ENCODE measurements at places on chromosomes 6 and 20. TPM values are rescaled to one million over a fixed set of nuclear protein-coding genes. Genes with fewer than 3 reads are reported as not detected.

DNA sequence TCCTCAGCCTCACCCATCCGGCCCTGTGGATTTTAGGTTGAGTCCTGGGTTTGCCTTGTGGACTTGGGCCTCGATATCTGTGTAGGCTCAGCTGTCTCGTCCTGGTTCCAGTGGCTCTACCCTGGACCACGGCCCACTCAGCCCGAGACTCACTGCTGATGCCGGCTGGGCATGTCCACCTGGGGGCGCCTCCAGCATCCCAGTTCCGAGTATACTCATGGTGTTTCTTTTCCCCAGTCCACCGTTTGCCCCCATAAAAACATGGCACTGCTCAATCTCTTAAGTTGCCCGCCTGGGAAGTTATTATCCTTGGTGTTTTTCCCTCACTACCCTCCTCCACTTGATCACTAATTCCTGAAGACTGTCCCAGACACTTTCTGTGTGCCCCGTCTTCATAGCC is 99.1 kb downstream of the ARID1B start:
- no peak for DNase-seq

BPIFB2 gene
- not detected for total RNA-seq

TLDC2 gene
- 3.9 TPM for total RNA-seq

- DNase-seq, result no peak
These were observed 284.1 kb upstream of the TAB2 start for GRCh38 chr6:149033454-149033853.

DNA sequence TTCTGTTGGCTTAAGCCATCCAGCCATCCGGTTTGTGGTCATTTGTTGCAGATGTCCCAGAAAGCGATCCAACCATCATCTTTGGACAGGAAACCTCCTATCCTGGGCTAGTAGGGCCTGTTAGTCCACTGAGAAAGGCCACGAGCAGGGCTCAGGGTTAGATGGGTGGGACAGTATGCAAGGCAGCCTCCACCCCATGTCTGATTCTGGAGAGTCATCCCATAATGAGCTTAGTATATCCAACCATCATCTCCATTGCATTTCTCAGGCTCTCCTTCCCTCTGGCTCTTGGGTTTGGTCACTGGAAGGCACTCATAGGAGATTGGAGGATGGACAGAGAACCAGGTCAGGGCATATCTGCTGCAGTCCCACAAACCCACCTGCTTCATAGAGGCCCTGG is 117.8 kb downstream of the LRFN2 start:
- DNase-seq, result no peak

DBNDD2 gene
- total RNA-seq, result 11.8 TPM

GRCh38 chr20:38658879-38659596 is 57.4 kb downstream of the ARHGAP40 start:
- DNase-seq, result no peak

TENT5A gene
- 99.0 TPM for total RNA-seq

DNA sequence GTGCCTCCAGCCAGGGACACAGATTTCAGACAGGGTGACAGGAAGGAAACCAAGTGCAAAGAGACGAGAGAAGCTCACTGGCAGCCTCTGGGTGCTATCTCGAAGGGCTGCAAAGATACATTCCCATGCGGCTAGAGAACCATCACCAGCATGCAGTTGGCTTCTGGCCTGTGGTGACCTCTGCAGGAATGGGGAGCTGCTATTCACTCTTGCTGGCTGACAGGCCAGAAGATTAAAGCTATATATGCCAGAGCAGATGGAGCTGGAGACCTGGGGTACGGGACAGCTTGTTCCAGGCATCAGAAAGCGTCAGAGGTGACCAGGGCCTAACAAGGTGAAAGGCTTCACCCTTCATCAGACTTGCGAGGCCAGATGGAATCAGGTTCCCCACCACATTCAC is 20.0 kb downstream of the MAP1LC3A start:
- no peak for DNase-seq

- DNase-seq, result no peak
These were observed 217.3 kb downstream of the ARID1B start for GRCh38 chr6:156994215-156995076.

DNA sequence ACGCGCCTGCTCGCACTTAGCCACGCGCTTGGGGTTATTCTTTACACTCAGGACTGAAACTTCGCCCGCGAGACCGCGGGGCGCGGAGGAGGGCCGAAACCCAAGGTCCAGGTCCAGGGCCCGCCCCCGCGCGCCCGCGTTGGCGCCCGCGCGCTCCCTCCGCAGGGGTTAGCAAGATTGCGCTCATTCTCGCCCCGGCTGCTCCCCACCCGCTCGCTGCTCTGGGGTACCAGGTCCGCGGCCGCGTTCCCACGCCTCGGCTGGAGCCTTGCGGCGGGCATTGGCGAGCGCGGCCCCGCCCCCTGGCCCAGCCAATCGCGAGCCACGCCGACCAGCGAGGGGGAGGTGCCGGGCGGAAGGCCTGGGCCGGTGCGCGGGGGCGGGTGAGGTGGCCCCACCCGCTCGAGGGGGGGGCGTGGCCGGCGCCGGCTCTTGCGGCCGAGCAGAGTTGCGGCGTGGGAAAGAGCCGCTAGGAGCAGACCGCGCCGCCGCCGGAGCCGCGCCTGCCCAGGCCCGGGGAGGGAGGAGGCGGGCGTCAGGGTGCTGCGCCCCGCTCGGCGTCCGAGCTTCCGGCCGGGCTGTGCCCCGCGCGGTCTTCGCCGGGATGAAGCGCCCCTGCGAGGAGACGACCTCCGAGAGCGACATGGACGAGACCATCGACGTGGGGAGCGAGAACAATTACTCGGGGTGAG is at the start of gene HEY2:
Gene HEY2 (plus strand): TSS at position 460 of the 692 bp plus-strand sequence. CDS start 145 bp downstream, at position 605.
- peak; percentile 96 for DNase-seq

MAP3K5 gene
- 10.6 TPM for total RNA-seq

- DNase-seq, result no peak
These were observed 130.6 kb upstream of the PHACTR3 start for GRCh38 chr20:59473742-59474141.

ZNF165 gene
- 0.96 TPM for total RNA-seq

DNA sequence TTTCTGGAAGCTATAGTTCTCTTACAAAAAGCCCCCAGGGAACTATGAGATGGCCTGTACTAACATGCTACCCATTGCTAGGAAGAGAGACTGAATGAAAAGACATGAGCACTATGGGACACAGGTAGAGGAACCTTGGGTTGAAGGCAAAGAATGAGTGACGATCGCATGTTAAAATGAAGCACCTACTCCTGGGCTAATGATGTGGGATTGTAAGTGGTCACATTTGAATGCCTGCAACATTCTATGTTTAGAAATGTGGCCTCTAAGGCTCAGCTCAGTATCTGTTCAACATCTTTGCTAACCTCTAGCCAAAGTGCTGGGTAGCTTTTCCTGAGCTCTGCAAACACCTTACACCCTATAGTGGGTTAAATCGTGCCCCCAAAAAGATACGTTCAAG is 5.2 kb upstream of the ZC3H12D start:
- no peak for DNase-seq

DNA sequence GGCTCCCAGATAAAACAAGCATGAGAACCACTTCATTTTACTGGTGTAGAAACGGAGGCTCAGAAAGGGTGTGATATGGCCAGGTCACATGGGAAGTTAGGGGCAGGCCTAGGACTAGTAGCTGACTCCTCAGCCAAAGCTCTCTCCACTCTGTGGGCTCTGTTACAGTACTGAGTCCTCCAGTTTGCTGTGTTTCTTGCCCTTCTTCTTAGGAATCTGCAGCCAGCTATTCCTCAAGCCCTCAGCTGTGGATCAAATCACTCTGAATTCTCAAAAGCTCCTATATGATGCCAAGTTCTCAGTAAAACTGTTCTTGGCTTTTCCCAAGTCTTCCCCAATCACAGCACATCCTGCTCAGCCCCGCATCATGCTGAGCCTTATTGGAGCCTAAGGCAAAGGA is 42.5 kb upstream of the ADGRF1 start:
- DNase-seq, result peak; percentile 60

TAGAP gene
- 3.6 TPM for total RNA-seq

DNA sequence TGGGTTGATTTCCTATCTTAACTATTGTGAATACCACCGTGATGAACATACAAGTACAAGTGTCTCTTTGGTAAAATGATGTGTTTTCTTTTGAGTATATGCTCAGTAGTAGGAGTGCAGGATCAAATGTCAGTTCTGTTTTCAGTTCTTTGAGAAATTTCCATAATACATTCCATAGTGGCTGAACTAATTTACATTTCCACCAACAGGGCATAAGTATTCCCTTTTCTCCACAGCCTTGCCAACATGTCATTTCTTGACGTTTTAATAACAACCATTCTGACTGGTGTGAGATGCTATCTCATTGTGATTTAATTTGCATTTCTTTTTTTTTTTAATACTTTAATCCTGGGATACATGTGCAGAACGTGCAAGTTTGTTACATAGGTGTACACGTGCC is 268.8 kb downstream of the CENPW start:
- DNase-seq, result no peak

GRCh38 chr6:138977242-138977641 is 10.8 kb downstream of the REPS1 start:
- no peak for DNase-seq

GFOD1 gene
- total RNA-seq, result 5.5 TPM

- DNase-seq, result no peak
These were observed 165.6 kb downstream of the ALDH8A1 start for GRCh38 chr6:134784336-134784735.

OVOL2 gene
- not detected for total RNA-seq

- no peak for DNase-seq
These were observed 920 bp downstream of the ZBTB12 start for GRCh38 chr6:31900917-31901414.

- DNase-seq, result no peak
These were observed 598 bp downstream of the TBP start for GRCh38 chr6:170554796-170555137.

NRSN1 gene
- 6.5 TPM for total RNA-seq

ITPA gene
- total RNA-seq, result 7.2 TPM

DNA sequence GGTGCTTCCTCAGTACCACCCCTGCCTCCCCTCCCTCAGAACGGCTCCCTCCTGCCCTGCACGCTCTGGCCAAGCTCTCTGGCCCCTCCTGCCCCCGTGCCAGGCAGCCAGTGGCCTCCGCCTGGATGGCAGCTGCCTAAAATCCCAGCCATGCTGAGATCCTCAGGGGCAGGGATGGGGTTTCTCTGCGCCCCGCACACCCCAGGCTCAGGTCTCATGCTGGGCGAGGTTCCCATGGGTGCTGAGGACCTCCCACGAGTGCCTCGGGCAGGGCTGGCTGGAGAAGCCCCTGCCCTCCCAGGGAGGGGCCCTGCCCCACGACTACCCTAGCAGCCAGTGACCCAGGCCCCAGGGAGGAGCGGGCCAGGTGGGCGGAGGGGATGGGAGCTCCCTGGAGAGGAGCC is 2.7 kb downstream of the PTK6 start:
- no peak for DNase-seq

DNA sequence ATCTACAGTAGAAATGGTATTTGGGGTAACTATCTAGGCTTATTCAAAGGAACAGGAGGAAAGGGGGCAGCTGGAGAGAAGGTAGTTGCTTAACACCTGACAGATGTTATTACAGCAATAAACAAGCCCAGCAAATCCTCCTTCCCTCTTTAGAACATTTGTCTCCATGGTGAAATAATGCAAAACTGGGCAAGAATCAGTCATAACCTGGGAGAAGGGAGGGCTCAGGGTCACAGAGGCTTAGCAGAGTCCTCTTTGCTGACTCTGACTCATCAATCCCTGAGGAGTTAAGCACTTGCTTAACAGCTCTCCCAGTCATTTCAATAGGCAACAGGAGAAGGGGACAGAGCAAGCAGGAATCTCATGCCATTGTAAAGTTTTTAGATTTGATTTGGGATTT is 230.3 kb downstream of the IBTK start:
- peak; percentile 42 for DNase-seq

GRCh38 chr20:45402946-45403345 is 5.1 kb upstream of the DBNDD2 start:
- no peak for DNase-seq

ECT2L gene
- total RNA-seq, result not detected

SYNGAP1 gene
- total RNA-seq, result 7.5 TPM

SMLR1 gene
- 0.72 TPM for total RNA-seq

DNA sequence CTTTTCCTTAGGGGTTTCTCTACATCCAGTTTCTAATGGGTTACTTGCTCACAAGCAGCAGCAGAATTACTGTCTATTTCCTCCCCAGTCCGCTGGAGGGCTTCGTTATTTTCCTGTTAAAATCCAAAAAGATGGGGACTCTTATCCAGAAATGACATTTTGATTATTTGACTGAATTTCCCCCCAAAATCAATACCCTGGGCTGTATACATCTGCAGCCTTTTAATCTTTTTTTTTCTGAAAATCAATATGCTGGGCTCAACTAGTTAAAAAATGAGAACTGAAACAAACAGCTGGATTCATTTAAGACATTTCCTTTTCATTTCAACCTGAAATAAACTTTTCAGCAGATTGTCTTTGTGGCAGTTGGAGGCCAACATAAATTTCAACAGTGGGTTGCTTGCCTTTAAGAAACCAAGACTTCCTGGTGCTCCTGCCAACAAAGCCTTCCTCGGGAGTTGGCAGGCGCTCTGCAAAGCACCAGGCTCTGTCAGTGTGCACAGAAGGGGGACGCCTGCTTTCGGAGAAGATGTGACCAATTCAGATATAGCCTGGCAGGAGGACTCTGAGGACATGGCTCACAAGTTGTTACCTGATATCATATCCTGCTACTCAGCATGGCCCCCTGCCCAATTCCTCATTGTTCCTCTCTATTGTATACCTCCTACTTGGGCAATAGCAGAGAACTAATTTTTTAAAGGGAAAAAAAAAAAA is 204.7 kb upstream of the ARG1 start:
- DNase-seq, result peak; percentile 9
